ENCODE measurements at places on chromosomes 12 and 14.

- DNase-seq = no peak
These were observed 5.7 kb downstream of the GNG2 start for GRCh38 chr14:51865953-51866747.

DNA sequence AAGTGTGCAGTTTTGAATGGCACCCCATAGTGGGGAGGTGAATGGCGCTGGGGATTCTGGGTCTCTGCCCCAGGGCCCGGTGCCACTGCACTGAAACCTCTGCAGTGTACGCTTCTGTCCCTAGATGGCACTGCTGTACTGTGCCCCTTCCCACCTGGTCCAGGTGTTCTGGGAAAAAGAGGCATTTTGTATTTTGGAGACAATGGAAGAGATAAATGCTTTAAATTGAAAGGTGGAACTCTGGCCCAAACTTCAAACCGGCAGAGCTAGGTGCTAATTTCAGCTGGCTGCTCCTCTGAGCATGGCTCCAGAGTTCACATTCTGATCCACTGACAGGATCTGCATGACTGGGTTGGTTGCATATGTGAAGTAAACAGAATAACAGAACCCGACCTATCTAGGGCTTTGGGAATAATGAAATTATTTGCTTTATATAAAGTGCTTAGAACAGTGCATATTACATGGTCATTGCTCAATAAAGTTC, 52.2 kb downstream of the KRT80 start:
- DNase-seq = no peak

GRCh38 chr12:31570880-31571279, 20.1 kb downstream of the DENND5B start:
- DNase-seq = peak; percentile 32

- DNase-seq = no peak
These were observed 786 bp upstream of the PFKM start for GRCh38 chr12:48118284-48118871.

GRCh38 chr12:17079251-17079909, 473.4 kb upstream of the LMO3 start:
- no peak for DNase-seq

- DNase-seq = no peak
These were observed 100.6 kb downstream of the DIO2 start for GRCh38 chr14:80110721-80111120.

DNA sequence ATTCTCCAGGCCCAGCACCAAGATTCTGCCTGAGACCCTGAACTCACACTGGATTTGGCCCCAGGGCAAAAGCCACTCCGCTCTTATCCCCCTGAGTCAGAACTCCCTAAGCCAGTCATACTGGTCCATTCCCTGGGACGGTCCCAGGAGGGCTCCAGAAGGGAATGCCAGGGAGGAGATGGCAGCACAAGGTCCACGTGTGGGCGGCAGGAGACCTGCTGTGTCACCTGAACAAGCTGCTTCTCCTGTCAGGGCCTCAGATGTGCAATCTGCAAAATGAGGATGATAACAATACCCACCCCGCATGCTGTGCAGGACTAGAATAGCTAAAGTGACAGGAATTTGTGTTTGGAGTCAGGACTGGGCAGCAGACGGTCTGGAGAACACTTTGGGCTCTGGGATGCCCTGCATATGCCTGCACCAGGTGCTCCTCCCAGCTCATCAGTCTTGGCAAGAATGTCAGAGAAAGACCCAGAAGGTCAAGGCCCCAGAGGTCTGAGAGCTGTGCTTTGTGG, 40.3 kb downstream of the CMKLR1 start:
- no peak for DNase-seq

DNA sequence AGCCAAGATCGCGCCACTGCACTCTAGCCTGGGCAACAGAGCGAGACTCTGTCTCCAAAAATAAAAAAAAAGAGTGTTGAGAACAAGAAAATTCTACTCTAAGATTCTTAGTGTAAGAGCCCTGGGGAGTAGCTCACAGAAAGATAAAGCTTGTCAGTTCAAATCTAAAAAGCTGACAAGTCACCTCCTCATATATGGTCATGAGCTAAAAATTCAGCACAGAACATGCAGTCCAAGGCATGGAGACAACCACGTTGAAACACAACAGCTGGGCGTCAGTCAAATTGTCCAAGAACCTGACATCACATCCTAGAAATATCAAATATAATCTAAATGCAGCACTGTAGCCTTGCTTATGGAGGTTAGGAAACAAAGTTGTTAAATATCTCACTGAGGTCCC, 47.8 kb downstream of the CLIP1 start:
- DNase-seq = no peak

- peak; percentile 23 for DNase-seq
These were observed 28.5 kb downstream of the FOS start for GRCh38 chr14:75306927-75307699.

DNA sequence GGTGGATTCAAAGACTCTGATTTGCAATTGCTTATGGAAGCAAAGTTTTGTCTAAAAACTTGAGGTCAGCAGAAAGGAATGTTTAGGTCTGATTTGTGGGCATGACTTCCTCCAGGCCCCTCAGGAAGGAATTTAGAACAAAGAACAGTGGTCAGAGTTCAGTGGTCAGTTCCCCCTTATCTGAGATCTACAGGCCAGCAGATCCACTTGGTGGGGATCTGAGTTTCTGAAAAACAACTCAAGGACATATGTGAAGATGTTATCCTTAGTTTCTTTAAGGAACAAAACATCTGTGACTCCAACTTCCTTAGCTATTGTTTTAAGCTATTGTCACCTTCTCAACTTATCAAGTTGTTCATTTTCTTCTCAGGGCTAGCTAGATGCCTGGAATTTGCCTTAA, 28.0 kb upstream of the NAA30 start:
- no peak for DNase-seq

DNA sequence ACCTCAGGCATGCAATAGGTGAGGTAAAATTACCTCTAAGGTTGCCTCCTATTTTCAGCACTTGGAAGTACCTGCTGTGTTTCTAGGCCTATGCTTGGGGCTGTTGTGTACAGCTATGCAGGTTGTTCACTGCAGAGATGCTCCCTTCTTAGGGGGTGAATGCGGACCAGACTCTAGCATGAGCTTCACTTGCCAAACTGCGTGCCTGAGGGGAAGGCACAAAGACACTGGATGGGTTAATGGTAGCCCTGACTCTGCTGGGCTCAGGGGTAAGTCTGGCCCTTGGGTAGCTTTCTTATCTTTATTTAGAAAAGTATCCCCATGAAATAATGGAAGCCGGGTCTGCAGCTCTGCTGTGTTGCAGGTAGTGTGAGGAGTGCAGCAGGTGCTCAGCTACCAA, 35.7 kb downstream of the B4GALNT3 start:
- no peak for DNase-seq

GRCh38 chr12:109716512-109717389, 3.1 kb downstream of the FAM222A start:
- no peak for DNase-seq

DNA sequence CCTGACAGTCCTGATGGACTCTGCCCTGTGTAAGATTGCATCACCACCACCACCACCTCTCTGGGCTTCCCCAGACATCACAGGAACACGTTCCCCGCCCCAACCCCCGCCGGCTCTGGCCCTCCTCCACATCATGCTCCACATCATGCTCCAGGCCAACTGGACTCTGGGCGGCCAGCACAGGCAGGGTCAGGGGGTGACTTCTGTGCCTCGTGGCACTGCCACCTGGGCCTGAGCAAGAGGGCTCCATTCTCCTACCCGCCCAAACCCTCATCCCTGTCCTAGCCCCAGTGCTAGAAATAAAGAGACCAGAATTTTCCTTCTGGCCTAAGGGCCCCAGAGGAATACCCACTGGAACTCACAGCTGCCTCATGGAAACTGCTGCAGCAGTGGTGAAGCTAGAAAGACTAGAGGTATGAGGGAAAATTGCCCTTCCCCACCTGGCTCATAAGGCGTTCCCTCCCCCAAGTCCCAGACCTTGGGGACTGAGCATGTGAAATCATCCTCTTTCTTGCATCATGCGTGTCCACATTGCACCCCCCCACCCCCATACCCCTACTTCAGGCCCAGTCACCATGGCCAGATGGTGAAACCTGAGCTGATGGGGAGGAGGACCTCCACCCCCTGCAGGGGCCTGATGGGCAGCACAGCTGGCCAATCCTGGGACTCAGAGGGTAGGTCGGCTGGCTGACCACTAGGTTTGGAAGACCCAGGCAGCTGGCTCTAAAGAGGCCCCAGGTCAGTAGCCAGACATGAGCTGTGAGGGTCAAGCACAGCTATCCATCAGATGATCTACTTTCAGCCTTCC, at the start of gene INHBE:
TSS of gene INHBE (plus strand) at position 742 of the 808 bp plus-strand sequence. CDS start 230 bp downstream, outside the sequence.
- peak; percentile 98 for DNase-seq

GRCh38 chr12:93177208-93178153, 200.2 kb upstream of the NUDT4 start:
- DNase-seq = peak; percentile 30

DNA sequence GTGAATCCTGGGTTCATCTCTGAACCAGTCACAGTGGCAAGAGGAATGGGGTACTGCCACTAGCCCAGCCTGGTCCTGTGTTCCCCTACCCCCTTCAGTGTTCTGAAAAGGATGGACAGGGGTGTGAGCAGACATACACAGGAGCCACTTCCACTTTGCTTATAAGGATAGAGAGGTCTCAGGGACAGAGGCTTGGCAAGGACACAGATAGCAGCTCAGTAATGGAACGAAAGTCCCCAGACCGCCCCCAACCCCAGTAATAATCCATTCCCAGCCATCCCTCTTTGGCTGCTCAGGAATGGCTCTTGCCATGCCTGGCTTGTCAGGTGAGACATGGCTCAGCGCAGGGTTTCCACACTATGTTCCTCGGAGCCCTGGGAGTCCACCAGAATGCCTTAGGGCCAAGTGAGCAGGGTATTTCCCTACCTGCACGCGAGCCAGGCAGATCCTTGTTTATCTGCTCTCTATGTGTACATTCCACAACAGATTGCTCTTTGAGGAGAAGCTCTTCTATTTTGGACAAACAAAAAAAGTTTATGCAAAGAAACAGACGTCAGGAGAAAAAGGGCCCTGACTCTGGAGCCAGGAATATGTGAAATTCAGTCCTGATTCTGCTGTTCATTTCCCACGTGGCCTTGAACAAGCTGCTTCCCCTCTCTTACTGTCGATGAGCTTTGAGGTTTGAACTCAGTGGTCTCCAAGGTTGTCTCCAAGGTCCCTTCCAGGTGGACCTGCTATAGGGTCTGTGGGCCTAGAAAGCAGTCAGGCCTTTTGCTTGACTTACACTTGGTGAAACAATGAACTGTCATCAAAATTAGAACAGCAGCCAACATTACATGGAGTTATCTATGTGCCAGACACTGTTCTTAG, 10.0 kb downstream of the UBE3B start:
- DNase-seq = no peak

DNA sequence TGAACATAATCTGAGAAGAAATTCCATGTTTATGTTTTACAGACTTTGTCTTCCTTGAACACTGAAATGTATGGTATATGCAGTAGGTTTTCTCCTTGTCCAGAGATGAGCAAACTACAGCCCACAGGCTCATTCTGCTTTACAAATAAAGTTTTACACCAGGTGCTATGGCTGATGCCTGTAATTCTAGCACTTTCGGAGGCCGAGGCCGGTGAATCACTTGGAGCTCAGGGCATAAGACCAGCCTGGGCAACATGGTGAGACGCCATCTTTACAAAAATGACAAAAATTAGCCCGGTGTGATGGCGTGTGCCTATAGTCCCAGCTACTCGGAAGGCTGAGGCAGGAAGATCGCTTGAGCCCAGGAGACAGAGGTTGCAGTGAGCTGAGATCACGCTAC, 64.7 kb downstream of the LRP6 start:
- DNase-seq = no peak

DNA sequence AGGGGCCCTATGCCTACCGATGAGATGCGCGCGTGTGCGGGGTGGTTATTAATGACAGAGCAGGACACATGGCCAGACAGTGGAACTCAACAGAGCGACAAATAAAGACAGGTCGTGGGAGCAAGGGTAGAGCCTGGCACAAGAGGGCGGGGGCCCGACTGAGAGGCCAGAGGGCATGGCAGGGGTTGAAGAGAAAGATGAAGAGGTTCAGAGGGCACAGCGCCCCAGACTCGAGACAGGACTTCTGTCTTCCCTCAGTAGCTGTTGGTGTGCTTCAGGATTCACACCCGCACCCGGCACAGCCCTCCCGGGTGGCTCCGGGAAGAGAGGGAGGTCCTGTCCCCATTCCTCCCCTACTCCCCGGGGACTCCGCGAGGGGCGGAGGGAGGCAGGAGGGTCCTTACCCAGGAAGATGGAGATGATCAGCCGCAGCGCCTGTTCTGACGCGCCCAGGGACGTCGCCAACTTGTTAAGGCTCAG, 366 bp downstream of the LPCAT3 start:
- peak; percentile 61 for DNase-seq

DNA sequence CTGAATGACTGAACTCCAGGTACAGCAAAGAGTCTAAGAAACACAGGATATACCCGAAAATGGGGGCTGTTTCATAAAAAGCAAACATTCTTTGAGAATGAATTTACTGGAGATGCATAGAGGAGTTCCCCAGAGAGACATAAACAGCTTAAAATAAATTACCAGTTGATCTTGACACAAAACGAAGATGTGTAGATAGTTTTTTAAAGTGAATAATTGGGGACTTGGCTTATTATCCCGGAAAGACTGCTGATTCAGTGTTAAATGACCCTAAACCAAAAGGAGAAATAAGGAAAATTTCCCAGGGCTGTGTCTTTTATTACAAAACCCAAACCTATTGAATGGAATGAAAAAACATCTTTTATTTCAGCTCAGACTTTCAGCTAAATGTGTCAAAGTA, 1052.8 kb upstream of the TMEM132C start:
- no peak for DNase-seq

DNA sequence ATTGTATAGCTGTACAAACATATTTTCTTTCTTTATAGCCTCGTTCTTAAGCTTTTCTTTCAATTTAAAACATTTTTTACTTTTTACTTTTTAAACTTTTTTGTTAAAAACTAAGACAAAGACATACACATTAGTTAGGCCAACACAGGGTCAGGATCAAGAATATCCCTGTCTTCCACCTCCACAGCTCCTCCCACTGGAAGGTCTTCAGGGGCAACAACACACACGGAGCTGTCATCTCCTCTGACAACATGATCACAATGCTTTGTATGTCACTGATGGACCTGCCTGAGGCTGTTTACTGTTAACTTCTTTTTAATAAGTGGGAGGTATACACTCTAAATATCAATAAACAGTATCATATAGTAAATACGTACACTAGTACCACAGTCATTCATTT, 191.3 kb downstream of the SYT10 start:
- DNase-seq = no peak

Data from fibroblast of skin of scalp (primary cell).